ENCODE measurements at places on chromosomes 12 and 14.

DNA sequence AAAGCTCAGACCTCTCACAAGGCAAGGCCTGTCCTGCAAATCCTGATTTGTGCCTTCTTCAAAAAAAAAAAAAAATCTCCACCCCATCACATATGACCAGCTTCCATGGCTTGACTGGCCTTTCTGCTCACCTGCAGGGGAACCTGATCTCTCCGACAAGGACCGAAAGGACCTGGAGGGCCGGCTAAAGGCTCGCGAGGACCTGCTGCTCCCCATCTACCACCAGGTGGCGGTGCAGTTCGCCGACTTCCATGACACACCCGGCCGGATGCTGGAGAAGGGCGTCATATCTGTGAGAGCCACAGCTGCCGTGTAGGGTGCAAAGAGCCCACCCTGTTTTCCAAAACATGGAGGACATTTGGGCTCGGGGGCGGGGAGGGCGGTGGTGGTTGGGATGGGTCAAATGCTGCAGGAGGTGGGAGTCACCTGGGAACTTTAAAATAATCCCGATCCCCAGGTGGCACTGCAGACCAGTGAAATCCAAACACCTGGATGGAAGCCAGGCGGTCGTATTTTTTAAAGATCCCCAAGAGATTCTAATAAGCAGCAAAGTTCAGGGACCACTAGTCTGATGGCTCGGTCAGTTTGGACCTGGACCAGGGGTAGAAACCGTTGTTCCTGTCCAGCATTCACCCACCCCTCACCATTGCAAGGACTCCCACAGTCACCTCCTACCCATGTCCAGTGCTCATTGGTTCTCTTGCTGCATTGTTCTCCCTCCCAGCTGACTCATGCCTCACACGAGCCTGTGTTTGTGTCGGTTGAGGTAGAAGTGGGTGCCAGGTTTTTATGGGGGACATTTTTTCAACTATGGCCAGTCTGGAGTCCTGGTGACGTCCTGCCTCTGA is 44.8 kb downstream of the FOXN4 start:
- peak; percentile 40 for DNase-seq

DNA sequence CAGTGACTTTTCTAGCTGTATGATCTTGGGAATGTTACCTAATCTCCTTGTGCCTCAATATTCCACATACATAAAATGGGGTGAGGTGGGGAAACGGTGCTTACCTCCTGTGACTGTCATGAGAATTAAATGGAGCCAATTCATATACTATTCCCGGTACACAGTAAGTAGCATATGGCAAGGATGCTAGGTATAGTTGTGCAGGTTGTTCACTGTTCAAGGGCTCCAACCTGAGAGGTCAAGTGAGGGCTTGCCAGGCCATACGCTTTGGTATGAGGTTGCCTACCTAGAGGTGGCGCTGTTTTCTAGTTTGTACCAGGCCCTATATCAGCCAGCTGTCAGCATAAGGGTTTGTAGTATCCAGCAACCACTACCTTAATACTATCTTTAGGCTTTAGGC is 3.6 kb upstream of the BATF start:
- no peak for DNase-seq

GRCh38 chr14:90518941-90519256 is 122.1 kb downstream of the CALM1 start:
- peak; percentile 10 for DNase-seq

DNA sequence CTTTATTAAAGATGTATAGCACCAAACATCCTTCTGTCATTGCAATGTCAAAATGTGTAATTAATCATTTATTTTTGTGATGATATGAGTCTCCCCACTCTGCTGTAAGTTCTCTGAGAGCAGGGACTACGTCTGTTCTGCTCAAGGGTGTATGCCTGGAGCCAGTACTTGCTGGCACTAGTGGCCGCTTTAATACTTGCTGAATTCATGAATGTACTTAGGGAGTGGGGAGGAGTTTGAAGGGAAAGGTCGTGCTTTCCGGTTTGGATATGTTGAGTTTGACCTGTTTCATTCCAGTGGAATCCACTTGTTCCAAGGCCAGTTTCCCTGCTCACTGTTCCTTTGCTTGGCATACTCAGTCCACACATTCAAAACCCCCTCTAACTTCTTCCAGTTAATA is 1.9 kb upstream of the DCAF5 start:
- DNase-seq = no peak

DNA sequence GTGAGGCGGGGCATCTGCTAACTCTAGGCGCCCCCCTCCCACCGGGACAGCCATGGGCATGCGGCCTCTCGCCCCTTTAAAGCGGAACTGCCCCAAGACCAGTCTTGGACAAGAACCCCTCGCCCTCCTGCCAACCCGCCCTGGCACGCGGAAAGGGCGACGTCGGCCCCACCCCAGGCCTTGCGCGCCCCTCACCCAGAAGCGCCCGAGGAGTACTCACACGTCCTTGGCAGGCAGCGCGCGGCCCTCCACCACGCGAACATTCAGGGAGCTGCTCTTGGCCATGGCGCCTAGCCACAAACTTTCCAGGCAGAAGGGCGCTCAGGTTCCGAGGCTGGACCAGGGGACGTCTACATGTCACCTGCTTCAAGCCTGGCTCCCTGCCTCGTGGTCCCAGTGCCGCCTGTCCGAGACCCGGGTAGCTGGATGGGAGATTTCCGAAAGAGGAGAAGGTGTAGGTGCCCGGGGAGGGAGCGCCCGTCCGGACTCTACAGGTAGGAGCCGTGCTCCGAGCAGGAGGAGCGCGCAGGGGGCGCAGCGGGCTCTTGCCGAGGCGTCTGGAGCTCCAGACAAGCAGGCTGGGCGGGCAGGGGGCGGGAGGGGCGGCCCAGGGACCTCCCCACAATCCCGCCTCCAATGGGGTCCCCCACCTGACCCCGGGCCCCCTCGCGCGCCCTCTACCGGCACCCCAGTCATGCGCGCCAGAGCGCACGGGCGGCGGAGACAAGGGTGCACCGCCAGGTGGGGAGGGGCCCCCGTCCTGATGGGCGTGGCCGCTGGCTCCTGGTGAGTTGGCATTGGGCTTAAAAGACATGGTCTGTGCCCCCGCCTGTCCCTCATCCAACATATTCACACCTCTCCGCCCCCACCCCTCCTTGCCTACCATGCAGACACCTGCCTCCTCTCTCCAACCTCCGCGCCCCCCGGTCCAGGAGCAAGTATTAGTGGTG is at the start of gene RASAL1:
RASAL1 (minus strand) TSS at position 584 of the 950 bp plus-strand sequence; CDS start at position 285, 299 bp downstream.
- no peak for DNase-seq

- no peak for DNase-seq
These were observed 5.0 kb upstream of the LBHD2 start for GRCh38 chr14:103078860-103079587.

DNA sequence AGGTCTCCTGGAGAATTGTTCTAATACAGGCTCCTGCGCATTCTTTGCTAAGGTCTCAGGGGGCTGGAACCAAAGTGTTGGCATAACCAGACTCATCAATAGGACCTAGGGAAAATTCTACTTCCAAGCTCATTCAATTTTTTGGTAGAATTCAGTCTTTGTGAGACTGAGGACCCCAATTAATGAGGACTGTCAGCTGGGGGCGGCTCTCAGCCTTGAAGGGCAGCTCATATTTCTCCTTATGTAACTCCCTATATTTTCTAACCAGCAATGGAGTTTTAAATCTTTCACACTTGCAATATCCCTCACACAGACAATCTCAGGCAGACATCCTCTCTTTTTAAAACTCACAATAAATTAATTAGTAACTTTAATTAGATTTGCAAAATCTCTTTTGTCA is 476.4 kb upstream of the LRFN5 start:
- no peak for DNase-seq

DNA sequence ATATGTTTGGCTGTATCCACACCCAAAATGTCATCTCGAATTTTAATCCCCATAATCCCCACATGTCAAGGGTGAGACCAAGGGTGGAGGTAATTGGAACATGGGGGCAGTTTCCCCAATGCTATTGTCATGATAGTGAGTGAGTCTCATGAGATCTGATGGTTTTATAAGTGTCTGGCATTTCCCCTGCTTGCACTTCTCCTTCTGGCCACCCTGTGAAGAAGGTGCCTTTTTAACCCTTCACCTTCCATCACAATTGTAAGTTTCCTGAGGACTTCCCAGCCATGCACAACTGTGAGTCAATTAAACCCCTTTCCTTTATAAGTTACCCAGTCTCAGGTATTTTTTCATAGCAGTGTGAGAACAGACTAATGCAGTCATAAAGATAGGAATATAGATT is 216.7 kb upstream of the SSTR1 start:
- DNase-seq = no peak

- DNase-seq = no peak
These were observed 2.7 kb downstream of the BTBD6 start for GRCh38 chr14:105250986-105251385.

GRCh38 chr12:14239935-14240872 is 125.3 kb upstream of the ATF7IP start:
- no peak for DNase-seq

DNA sequence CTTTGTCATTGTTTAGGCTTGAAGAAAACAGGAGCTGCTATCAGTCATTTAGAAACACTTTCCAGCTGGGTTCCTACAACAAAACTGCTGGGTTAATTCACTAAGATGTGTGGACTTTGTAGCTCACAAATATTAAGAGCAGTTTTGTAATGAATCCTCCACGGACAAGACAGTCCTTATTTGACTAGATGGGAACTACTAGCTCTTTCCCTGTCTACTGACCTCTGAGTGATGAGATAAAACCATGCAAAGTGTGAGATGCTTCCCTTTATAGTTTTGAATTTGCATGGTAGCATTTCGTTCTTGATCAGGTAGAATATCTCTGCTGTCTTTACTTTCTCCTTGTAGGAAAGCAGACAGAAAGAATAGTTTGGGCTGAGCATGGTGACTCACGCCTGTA is 72.9 kb upstream of the STXBP6 start:
- no peak for DNase-seq

DNA sequence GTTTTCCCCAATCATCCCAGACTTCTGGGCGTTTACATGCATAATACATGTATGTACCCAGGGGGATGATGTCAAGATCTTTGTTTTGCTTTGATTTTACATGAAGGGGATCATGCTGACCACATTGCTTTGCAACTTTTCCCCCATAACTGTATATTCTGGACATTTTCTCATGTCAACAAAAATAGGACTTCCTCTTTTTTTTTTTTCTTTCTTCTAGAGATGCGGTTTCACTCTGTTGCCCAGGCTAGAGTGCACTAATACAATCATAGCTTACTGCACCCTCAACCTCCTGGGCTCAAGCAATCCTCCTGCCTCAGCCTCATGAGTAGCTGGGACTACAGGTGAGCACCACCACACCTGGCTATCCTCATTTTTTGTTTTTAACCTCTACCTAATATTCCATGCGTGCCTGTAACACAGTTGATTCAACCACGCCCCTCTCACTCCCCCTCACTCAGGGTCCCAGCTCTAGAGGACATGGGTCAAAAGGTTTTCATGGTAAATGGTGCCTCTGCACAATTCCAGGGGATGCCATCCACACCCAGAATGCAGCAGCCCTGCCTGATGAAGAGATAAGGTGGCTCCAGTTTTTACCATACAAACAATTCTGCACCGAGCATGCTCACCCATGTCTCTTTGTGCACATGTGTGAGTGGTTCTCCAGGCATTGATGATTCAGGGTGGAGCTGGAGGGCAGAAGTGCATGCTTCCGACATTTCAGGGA is 32.0 kb upstream of the CIPC start:
- no peak for DNase-seq

DNA sequence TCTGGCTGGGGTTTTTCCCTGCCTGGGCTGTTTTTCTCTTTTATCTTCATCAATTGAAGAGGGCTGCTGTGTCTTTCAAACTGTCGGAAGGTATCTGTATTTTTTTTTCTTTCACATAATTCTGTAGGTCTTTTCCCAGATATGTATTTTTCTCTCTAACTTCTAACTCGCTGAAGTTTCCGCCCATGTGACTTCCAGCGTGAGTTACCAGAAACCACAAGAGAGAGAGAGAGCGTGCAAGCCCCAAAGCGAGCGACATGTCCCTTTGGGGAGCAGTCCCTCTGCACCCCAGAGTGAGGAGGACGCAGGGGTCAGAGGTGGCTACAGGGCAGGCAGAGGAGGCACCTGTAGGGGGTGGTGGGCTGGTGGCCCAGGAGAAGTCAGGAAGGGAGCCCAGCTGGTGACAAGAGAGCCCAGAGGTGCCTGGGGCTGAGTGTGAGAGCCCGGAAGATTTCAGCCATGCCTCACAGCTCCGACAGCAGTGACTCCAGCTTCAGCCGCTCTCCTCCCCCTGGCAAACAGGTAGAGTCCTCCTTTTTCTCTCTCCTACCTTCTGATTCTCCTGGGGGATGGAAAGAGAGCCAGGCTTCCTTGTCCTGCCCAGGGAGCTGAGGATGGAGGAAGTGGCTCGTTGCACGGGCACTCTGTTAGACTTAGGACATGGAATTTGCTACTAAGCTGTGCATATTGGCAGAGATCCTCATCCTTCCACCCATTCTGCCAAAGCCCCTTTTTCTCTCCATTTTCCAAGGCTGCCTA is at the start of gene BATF:
BATF (plus strand) TSS at position 246 of the 759 bp plus-strand sequence; CDS start at position 460, 214 bp downstream.
- DNase-seq = no peak

DNA sequence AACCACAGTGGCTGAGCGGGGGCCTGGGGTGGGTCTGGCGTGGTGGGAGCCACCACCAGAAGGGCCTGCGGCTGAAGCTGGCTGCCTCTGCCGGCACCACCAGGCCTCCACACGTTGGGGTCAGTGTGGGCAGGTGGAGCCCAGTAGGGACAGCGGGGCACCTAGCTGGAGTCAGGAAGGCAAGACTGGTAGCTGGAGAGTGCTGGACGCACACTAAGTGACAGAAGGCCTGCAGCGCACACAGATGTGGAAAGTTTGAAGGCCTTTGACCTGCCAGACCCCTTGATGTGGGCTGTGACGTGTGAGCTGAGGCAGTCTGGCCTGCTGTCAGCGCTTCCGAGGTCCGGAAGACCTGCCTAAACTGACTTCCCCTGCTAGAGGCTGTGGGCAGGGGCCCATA is 26.3 kb downstream of the RIN3 start:
- no peak for DNase-seq

DNA sequence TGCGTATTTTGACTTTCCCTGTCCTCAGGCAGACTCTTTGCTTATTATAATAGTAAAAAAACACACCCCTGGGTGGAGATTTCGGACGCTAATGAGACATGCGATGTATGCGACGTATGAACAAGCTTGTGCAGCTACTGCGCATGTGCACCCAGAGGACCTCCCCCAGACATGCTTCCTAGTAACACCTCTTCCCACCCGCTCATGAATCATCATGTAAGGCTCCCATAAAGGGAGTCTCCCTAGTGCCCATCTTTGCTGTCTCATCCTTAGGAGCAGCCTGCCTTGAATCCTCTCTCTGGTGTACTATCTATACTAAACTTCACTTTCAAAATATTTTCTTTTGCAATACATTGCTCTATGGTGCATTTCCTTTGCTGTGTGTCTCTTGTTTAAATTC is 210.1 kb downstream of the TMEM132D start:
- no peak for DNase-seq

- DNase-seq = no peak
These were observed 20.3 kb upstream of the C14orf180 start for GRCh38 chr14:104559028-104559803.

GRCh38 chr12:84455598-84455997 is 457.0 kb downstream of the SLC6A15 start:
- DNase-seq = peak; percentile 4

GRCh38 chr12:32949815-32950214 is 53.2 kb upstream of the PKP2 start:
- no peak for DNase-seq

- no peak for DNase-seq
These were observed 10.3 kb downstream of the CTSG start for GRCh38 chr14:24565766-24566165.

GRCh38 chr12:132500142-132500855 is 10.3 kb downstream of the FBRSL1 start:
- no peak for DNase-seq

- DNase-seq = no peak
These were observed 24.0 kb downstream of the FAM222A start for GRCh38 chr12:109737631-109738030.
